ENCODE measurements at places on chromosomes 2 and 18.

DNA sequence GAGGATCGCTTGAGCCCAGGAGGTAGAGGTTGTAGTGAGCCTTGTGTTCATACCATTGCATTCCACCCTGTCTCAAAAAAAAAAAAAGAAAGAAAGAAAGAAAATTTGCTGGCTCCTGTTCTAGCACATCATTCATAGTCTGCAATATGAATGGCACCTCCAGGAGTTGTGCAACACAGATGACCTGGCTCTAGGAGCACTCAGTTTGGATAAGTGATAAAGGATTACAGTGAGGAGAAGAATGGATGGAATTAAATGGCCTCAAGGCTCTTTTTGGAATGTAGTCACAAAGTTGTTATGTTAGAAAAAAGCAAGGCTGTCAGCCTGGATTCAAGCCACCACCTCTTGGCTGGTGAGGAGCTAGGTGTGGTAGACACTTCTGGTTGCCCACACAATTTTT is 21.5 kb upstream of the SPRED2 start:
- DNase-seq, result no peak

DNA sequence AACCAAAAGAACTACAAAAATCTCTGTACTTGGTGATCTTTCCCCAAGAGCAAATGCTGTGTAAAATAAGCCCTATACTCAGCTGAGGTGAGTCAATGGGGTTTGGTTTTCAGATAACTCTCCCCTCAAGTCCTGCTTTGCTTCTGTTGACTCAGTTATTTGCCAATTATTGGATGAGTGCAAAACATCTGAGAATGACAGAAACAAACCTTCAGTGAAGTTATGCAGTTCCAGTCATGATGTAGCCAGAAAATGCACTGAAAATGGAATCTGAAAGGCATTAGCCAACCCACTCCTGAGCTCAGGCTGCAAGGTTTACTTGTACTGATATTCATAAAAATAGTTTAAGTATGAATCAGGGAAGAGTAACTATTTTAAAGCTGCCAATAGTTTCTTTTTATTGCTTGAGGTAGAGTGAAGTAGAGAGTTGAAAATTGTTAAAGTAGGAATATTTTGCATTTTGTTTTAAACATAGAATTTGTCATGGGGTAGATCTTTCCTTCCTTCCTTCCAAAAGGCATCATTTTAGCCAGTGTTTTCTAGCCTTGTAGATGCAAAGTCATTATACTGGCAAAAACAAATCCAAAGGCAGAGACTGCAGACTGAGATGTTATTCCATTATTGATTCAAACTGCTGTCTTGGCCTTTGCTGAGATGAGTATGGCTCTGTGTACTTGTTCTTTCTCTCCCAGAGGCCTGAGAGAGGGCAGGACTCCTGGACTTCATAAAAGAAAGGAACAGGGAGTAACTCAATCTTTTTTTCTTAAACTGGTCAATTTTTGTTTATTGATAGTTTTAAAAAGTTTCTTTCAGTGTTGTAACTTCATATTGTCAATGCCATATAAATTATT is 215.3 kb downstream of the RND3 start:
- DNase-seq, result no peak

GRCh38 chr2:62672601-62673000 is 32.9 kb upstream of the EHBP1 start:
- DNase-seq, result no peak

- no peak for DNase-seq
Observed at GRCh38 chr18:14935210-14935609, 187.2 kb downstream of the ANKRD30B start.

GRCh38 chr18:27558388-27559155 is 373.5 kb upstream of the CHST9 start:
- no peak for DNase-seq

GRCh38 chr2:47984041-47984440 is 77.7 kb upstream of the FBXO11 start:
- DNase-seq, result no peak

- no peak for DNase-seq
Observed at GRCh38 chr2:46171411-46171953, 125.7 kb upstream of the EPAS1 start.
